ENCODE measurements at places on chromosomes 5 and 9. TPM values are rescaled to one million over a fixed set of nuclear protein-coding genes. Genes with fewer than 3 reads are reported as not detected.
A peak's percentile ranks its signal among the peaks of the same experiment; 100 is the strongest.

DNA sequence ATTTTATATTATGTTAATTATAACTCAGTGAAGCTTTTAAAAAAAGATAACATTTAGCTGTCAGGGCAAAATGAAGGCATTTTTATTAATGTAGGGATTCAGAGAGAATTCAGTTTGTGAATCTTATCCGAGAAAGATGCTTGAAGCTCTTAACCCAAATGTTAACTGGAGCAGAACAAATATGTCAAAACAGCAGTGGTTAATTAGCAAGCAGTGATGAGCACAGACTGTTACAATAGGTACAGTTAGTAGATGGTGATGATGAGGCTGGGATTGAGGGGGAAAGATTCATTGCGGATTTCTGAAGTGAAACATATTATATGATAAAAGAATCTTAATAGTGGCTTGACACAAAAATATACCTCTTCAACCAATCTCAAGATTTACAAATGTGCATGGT, 356.7 kb downstream of the DIRAS2 start:
- DNase-seq: no peak
- H3K4me1 ChIP-seq: no peaks in the 10 kb centered on the region
- H3K36me3 ChIP-seq: no peaks in the 10 kb centered on the region
- no peak overlapping the region for H3K27ac ChIP-seq
- no peaks in the 10 kb centered on the region for H3K27me3 ChIP-seq

BRD3 gene
- 40.7 TPM for total RNA-seq

IL9 gene
- not detected for total RNA-seq

- H3K4me1 ChIP-seq: no peaks in the 10 kb centered on the region
- DNase-seq: no peak
- no peaks in the 10 kb centered on the region for H3K27me3 ChIP-seq
- H3K27ac ChIP-seq: no peak overlapping the region
- H3K4me3 ChIP-seq: no peak overlapping the region
These were observed 140.5 kb upstream of the IRX4 start for GRCh38 chr5:2023196-2023595.

DNA sequence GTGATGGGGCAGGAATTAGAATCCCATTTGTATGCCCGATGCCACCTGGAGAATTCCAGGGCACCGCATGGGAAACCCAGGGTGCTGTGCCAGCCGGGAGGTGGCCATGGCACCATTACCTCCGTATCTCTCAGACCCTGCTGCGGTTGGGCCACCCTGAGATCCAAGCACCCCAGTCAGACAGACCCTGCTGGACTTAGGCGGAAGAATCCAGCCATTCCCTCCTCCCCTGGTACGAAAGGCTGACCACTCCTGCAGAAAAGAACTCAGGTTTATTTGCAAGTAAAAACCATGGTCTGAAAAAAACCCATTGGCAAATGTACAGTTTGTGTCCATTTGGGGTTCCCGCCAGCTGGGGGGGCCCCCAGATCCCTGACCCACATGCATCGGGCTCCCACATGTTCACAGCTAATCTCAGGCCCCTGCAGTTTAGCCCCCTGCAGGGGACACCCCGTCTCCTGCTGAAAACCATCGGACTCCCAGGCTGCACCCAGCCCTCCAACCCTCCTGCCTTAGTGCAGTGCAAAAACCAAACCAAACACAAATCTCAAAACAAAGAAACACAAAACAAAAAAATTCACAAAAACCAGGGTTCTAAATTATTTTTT, 23.6 kb upstream of the SARDH start:
- H3K4me1 ChIP-seq: no peaks in the 10 kb centered on the region
- H3K36me3 ChIP-seq: no peaks in the 10 kb centered on the region
- H3K27me3 ChIP-seq: no peaks in the 10 kb centered on the region
- H3K4me3 ChIP-seq: no peak overlapping the region

- H3K36me3 ChIP-seq: no peaks in the 10 kb centered on the region
- DNase-seq: peak; percentile 40
- H3K27me3 ChIP-seq: peaks cover 61% of the 10 kb centered on the region
- peaks cover 28% of the 10 kb centered on the region for H3K4me1 ChIP-seq
- H3K4me3 ChIP-seq: peak overlapping the region; percentile 65
These were observed 16.6 kb downstream of the OR2V1 start for GRCh38 chr5:181114284-181114843.

- H3K4me1 ChIP-seq: no peaks in the 10 kb centered on the region
- H3K27me3 ChIP-seq: no peaks in the 10 kb centered on the region
- H3K4me3 ChIP-seq: no peak overlapping the region
- DNase-seq: no peak
- no peak overlapping the region for H3K27ac ChIP-seq
These were observed 50.8 kb downstream of the AMBP start for GRCh38 chr9:114027159-114027862.

- DNase-seq: peak; percentile 90
- H3K4me1 ChIP-seq: peaks cover 6% of the 10 kb centered on the region
- H3K4me3 ChIP-seq: no peak overlapping the region
- no peaks in the 10 kb centered on the region for H3K27me3 ChIP-seq
- no peak overlapping the region for H3K27ac ChIP-seq
These were observed 33.1 kb downstream of the DAB2IP start for GRCh38 chr9:121684381-121685145.

DNA sequence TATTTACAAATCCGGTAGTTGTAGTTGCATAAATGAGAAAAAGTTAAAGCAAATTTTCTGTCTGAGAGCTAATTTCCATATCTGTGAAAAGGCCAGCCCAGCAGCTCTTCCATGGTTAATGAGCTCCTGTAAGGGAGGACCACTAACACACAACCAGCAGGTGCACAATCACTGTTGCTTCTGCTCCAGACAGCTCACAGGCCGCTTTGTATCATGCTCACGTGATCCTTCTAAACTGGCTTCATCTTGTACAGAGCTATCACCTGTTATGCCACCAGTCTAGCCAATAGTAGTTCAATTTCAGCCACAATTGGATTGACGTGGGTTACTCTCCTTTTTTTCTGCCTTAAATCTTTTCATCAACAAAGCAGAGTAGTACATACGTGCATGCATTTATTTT, 38.3 kb upstream of the FBXL17 start:
- H3K27ac ChIP-seq: no peak overlapping the region
- H3K27me3 ChIP-seq: no peaks in the 10 kb centered on the region
- 0 out of 2 replicates have a peak, but pooled peaks cover 4% of the 10 kb centered on the region for H3K36me3 ChIP-seq
- H3K4me3 ChIP-seq: no peak overlapping the region

- DNase-seq: peak; percentile 7
- H3K4me1 ChIP-seq: 0 out of 2 replicates have a peak, but pooled peaks cover 3% of the 10 kb centered on the region
- H3K27ac ChIP-seq: no peak overlapping the region
- H3K27me3 ChIP-seq: no peaks in the 10 kb centered on the region
- H3K4me3 ChIP-seq: no peak overlapping the region
- no peaks in the 10 kb centered on the region for H3K36me3 ChIP-seq
These were observed 199.7 kb downstream of the ISL1 start for GRCh38 chr5:51582871-51583394.

- no peak overlapping the region for H3K4me3 ChIP-seq
- peaks cover 34% of the 10 kb centered on the region for H3K4me1 ChIP-seq
- no peak overlapping the region for H3K27ac ChIP-seq
- DNase-seq: peak; percentile 42
These were observed 164.8 kb downstream of the HSD17B3 start for GRCh38 chr9:96136992-96137670.

- no peaks in the 10 kb centered on the region for H3K27me3 ChIP-seq
These were observed 8.4 kb upstream of the AMACR start for GRCh38 chr5:34016222-34016621.

ATP6V0E1 gene
- total RNA-seq: 75.0 TPM

GRCh38 chr5:7751874-7752273, 99.1 kb downstream of the CFAP90 start:
- H3K36me3 ChIP-seq: peaks cover 24% of the 10 kb centered on the region
- no peak overlapping the region for H3K4me3 ChIP-seq
- H3K27me3 ChIP-seq: no peaks in the 10 kb centered on the region
- DNase-seq: no peak
- H3K27ac ChIP-seq: no peak overlapping the region

- DNase-seq: no peak
- no peaks in the 10 kb centered on the region for H3K36me3 ChIP-seq
- no peaks in the 10 kb centered on the region for H3K27me3 ChIP-seq
- no peaks in the 10 kb centered on the region for H3K4me1 ChIP-seq
- H3K4me3 ChIP-seq: no peak overlapping the region
These were observed 36.0 kb downstream of the MED27 start for GRCh38 chr9:132043708-132044107.

TSLP gene
- total RNA-seq: 0.35 TPM

GRCh38 chr5:13115476-13115875, 829.0 kb downstream of the DNAH5 start:
- no peaks in the 10 kb centered on the region for H3K4me1 ChIP-seq
- H3K27ac ChIP-seq: no peak overlapping the region
- no peak for DNase-seq

- H3K36me3 ChIP-seq: peaks cover 19% of the 10 kb centered on the region
- no peak overlapping the region for H3K27ac ChIP-seq
- DNase-seq: no peak
- H3K4me1 ChIP-seq: no peaks in the 10 kb centered on the region
- no peak overlapping the region for H3K4me3 ChIP-seq
- H3K27me3 ChIP-seq: no peaks in the 10 kb centered on the region
These were observed 9.9 kb downstream of the ANP32B start for GRCh38 chr9:97993000-97993399.

DNA sequence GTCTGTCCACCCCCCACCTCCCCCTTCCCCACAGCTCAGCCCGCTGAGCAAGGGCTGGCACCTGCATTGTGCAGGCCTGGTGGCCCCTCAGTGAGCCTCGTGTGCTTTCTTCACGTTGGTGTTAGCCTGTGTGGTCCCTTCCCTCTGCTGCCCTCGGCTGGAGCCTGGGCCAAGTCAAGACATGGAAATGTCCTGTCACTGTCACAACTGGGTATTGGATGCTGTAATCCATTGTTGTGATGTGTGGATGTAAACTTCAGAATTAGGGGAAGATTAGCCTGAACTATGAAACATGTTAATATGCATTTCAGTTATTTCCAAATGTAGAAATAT, 103.9 kb downstream of the TRIO start:
- H3K4me3 ChIP-seq: no peak overlapping the region
- H3K36me3 ChIP-seq: no peaks in the 10 kb centered on the region
- no peak for DNase-seq
- H3K27me3 ChIP-seq: no peaks in the 10 kb centered on the region
- peaks cover 71% of the 10 kb centered on the region for H3K4me1 ChIP-seq

ABO gene
- total RNA-seq: 0.28 TPM

PCDHGB6 gene
- total RNA-seq: 8.1 TPM

- peak overlapping the region; percentile 91 for H3K4me3 ChIP-seq
- peaks cover 25% of the 10 kb centered on the region for H3K36me3 ChIP-seq
- peak overlapping the region; percentile 95 for H3K27ac ChIP-seq
- peak; percentile 90 for DNase-seq
- peaks cover 26% of the 10 kb centered on the region for H3K4me1 ChIP-seq
- H3K27me3 ChIP-seq: no peaks in the 10 kb centered on the region
These were observed 505 bp downstream of the CREB3 start for GRCh38 chr9:35732800-35733541.

DNA sequence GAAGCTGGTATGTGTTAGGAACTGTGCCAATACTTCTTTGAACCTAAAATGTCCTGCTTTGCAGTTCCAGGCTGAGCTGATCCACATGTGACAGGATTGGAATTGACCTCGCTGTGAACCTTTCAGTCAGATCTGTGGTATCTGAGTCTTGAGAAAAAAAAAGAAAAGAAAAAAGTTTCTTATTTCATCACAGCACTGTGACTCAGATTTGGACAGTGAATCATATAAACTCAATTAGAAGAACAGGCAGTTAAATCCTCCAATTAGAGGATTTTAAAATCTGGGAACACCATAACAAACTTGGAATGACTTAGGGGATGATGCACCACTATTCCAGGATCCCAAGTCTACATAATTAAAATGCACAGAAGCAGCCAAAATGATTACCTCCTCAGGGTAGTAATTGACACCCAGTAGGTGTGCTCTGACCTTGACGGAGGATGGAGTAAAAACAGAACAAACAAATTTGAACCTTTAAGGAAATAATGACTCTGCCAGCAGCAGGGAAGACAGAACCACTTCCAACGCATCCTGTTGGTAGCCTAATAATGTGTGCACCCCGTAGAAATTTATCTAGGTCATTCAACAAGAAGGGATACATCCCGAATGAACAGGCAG, 57.8 kb upstream of the RAI14 start:
- H3K4me3 ChIP-seq: no peak overlapping the region
- no peaks in the 10 kb centered on the region for H3K27me3 ChIP-seq
- H3K4me1 ChIP-seq: no peaks in the 10 kb centered on the region

GRCh38 chr5:161546470-161547301, at the start of gene GABRB2:
Gene GABRB2, minus strand, starts transcription at chr5:161546725. Its CDS starts 82 bp downstream, at chr5:161546643.
- no peaks in the 10 kb centered on the region for H3K36me3 ChIP-seq
- H3K27me3 ChIP-seq: peaks cover 83% of the 10 kb centered on the region
- peaks cover 21% of the 10 kb centered on the region for H3K4me1 ChIP-seq
- peak; percentile 55 for DNase-seq
- H3K27ac ChIP-seq: no peak within 1 kb of the TSS

PSD2 gene
- 0.10 TPM for total RNA-seq

DNA sequence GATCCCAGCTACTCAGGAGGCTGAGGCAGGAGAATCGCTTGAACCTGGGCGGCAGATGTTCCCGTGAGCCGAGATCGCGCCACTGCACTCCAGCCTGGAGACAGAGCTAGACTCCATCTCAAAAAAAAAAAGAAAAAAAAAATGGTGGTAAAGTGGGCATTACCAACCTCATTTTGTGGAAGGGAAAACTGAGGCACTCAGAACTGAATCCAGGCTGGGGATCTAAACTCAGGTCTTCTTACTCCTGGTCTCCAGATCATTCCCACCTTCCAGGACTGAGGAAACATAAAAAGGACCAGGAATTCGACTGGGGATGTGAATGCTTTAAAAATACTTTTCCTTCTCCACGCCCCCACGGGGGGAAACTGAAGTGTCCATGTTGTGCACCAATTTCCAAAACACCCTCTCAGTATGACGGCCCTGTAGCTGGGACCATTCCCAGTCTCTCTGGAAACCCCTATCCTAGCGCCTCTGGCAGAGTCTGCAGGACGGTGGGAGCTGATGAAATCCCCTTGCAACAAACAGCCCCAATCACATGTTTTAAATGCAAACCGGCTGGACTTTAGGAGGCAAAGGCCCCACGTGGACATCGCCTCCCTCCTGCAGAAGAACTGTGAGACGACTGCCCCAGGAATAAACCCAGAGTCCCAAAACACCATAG, 8.9 kb upstream of the AKNA start:
- H3K36me3 ChIP-seq: no peaks in the 10 kb centered on the region
- peaks cover 20% of the 10 kb centered on the region for H3K4me1 ChIP-seq
- no peaks in the 10 kb centered on the region for H3K27me3 ChIP-seq

RNF224 gene
- not detected for total RNA-seq

OR1L4 gene
- not detected for total RNA-seq

SEMA6A gene
- 355 TPM for total RNA-seq

CFAP157 gene
- not detected for total RNA-seq

GRCh38 chr5:78589923-78590322, 58.6 kb downstream of the LHFPL2 start:
- H3K4me3 ChIP-seq: no peak overlapping the region
- H3K27ac ChIP-seq: no peak overlapping the region
- DNase-seq: no peak
- H3K27me3 ChIP-seq: no peaks in the 10 kb centered on the region

- H3K27ac ChIP-seq: no peak overlapping the region
- H3K4me1 ChIP-seq: peaks cover 1% of the 10 kb centered on the region
- H3K4me3 ChIP-seq: no peak overlapping the region
- no peaks in the 10 kb centered on the region for H3K27me3 ChIP-seq
These were observed 27.5 kb downstream of the SLIT3 start for GRCh38 chr5:169273451-169273850.

- no peak for DNase-seq
- H3K4me1 ChIP-seq: no peaks in the 10 kb centered on the region
- H3K27ac ChIP-seq: no peak overlapping the region
- no peaks in the 10 kb centered on the region for H3K27me3 ChIP-seq
- no peak overlapping the region for H3K4me3 ChIP-seq
- no peaks in the 10 kb centered on the region for H3K36me3 ChIP-seq
These were observed 232.8 kb downstream of the TLE1 start for GRCh38 chr9:81456431-81457006.
